ENCODE measurements at places on chromosomes 5 and 9.
A peak's percentile ranks its signal among the peaks of the same experiment; 100 is the strongest.

DNA sequence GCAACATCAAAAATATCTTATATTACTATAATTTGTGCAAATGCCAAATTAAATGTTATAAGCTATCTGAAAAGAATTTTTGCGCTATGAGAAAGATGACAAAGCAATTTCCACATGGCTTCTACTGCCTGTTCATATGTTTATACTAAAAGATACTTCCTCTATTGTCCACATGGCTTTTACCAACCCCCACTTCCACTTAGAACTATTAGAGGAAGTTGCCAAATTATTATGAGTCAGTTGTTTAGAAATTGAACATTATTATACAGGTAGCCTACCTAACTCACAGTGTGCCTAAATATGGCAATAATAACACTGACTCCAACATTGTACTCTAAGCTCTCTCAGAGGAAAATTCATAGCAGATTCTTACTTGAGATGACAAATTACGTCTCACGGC, 37.6 kb upstream of the SLC27A6 start:
- DNase-seq, result no peak

- no peak for DNase-seq
Observed at GRCh38 chr9:33524306-33524947, 376 bp downstream of the ANKRD18B start.

DNA sequence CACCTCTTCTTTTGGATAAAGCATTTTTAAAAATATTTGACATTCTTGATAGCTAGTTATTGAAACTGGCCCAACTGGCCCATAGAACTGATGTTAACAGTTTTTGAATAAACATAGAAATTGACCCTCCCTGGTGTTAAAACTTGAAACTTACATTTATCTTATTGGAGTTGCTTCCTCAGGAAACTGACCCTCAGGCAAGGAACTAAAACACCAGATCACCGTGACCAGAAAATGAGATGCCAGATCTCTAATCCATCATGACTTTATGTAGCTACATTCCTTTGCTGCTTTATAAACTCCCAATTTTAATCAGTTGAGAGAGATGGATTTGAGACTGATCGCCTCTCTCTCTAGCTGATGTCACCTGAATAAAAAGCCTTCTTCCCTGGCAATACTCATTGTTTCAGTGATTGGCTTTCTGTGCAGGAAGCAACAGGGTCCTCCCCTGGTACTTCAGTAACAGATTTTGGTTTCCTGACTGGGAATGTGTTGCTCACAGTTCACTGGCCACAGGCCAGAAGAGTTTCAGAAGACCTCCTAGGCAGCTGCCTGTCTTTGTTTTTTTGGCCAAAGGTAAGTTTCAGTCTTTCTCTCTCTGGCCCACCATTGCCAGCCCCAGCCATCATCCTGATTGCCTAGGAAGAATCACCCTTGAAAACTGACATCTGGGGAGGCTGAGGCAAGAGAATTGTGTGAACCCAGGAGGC, 212.4 kb downstream of the DTWD2 start:
- DNase-seq, result no peak

- DNase-seq, result no peak
Observed at GRCh38 chr5:30930736-30931135, 262.8 kb upstream of the CDH6 start.

GRCh38 chr5:165775111-165775510, 2269.7 kb downstream of the MAT2B start:
- no peak for DNase-seq

GRCh38 chr9:120841930-120842684, 615 bp downstream of the PSMD5 start:
- no peak for DNase-seq

GRCh38 chr5:39399135-39400036, 25.4 kb downstream of the DAB2 start:
- no peak for DNase-seq

DNA sequence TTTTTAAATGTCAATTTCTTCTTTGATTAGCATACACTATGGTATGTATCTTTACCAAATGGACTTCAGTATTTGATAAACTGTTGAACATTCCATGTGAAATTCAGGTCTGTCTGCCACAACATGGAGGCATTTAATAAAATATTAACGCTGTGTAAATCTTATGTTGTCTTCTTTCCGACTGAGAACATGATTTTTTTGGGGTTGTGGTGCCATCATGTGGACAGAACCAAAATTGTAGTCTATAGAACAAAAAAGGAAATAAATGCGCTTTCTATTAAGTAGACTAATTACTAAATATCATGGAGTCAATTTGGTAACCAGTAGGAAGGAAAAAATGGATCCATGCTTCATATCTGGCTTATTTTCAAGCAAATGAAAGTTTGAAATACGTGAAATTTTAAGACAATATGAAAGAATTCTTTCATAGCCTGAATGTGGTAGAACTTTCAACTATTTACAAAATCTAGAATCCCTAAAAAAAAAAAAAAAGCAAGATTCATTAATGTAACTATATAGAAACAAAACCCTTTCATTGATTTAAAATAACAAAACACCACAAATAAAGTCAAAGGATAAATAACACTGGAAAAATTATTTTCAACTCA, 2.8 kb upstream of the PLK2 start:
- peak; percentile 12 for DNase-seq

DNA sequence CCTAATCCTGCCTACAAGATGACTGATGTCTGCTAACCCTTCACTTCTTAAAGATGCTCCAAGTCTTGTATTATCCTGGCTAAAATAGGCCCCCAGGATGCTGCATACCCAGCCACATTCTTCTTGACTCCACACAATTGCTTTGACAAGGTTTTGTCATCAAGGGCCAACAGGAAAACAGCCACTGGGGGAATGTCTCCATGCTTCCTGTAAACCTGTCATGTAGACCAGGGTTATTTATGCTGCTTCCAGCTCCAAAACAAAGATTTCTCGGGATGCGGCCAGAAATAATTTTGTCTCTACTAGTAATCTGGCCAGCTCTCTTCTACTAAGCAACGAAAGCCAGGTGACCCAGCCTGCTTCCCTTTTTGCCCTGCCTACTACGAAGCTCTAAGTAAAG, 53.8 kb downstream of the SHB start:
- no peak for DNase-seq

DNA sequence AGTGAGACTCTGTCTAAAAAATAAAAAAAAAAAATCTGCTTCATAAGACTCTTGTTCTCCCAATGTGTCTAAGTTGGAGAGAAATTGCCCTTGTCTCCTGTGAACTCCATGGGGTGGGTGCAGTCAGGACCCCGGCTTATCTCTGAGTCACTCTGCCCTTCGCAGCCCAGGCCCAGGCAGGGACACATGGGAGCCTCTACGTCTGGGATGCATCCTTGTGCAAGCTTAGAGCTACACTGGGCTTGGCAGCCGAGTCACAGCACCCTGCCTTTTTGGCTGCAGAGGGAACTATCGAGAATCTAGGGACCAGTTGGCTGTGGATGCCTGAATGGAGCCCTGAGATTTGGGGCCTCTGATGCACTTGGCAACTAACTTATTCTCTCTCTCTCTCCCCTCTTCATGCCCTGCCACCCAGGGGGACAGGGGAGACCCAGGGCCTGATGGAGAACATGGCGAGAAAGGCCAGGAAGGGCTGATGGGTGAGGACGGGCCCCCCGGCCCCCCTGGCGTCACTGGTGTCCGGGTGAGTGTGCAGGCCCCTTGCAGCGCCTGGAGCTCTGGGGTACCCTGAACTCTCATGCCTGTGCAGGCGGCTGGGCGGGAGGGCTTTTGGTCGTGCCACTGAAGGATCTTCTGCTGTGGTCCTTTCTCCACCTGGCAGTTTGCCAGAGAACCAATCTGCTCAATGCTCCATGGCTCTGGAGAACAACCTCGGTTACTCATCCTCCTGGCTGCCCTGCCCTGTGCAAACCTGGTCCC, 47.5 kb upstream of the ORM1 start:
- no peak for DNase-seq

GRCh38 chr5:31194892-31195555, 1.5 kb downstream of the CDH6 start:
- DNase-seq, result no peak

DNA sequence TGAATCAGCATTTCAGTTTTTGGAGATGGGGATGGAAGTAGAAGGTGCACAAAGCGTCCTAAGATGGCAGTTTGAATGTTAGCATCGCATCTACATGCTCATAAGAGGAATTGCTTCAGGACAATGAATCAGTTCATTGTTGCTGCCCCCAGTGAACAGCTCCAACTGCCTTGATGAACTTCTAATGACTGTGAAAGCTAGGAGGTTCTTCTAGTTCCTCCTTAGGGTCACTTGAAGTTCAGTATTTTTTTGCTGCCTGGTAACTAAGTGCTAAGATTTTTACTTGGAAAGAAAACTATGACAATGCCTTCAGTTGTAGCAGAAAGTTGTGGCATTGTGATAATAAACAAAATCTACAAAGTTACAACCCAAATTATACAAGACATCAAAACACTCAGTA, 271.6 kb downstream of the RAB3C start:
- DNase-seq, result no peak

DNA sequence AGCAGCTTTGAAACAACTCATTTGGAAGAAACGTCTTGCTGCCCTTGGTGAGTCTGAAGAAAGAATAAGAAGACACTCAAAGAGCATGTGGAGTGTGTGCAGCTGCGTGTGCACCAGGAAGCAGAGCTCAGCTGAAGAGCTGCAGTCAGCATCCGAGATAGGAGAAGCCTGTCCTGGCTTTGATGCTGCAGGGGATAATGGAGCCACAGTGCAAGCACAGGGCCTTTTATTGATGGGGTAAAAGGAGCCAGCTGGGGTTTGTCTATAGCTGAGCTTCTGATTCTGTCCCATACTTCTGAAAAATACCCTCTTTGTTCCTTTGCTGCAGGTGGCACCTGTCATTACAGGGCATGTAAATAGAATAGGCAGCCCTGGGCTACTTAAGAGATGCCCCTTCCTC, 375.7 kb upstream of the ZNF462 start:
- no peak for DNase-seq

- no peak for DNase-seq
Observed at GRCh38 chr5:172312286-172312685, 28.7 kb upstream of the UBTD2 start.

- DNase-seq, result no peak
Observed at GRCh38 chr5:158848634-158849033, 251.1 kb downstream of the EBF1 start.

DNA sequence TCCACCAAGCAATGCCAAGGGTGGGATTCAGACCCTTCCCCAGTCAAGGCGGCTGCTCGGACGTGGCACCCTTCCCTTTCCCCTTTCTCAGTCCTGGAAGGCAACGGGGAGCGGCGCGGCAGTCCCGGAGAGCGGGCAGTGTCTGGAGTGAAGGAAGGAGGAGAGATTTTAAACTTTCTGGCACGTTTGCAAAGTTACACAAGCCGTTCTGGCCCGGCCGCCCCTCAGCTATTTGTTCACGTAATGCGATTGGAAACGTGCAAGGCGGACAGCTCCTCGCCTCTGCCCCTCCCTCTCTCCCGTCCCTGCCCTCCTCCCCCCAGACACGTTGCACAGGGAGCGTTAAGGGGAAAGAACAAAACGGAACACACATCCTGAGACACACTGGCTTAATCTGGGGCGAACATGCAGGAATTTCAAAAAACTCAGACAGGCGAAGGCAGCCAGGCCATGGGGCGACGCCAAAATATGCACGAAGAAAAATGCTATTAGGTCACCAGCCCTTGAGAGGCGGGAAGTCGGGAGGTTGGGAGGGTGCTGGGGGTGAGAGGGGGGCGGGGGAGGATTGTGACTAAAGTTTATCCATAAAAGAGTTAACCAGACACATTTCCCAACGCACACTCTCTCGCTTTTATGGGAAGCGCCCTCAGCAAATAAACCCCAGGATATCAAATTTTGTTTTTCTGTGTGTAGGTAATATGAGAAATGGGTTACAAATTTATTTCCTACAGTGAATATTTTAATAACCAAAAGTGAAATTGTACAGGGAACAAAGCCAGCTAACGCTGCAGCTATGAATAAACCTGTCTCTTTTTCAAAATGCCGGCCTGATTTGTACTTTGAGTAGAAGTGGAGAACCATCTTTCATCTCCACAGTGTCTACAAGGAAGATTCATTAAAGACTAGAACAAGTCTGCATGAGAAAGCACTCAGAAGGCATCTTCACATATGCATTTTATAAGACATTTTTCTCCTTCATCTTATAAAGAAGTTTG, at the start of gene LOX:
Gene LOX (minus strand): TSS at position 144 of the 995 bp plus-strand sequence. CDS start 274 bp downstream, outside the sequence.
- DNase-seq, result no peak

- no peak for DNase-seq
Observed at GRCh38 chr5:156667616-156668015, 182.5 kb upstream of the PPP1R2B start.

GRCh38 chr9:130328349-130328801, 62.8 kb downstream of the HMCN2 start:
- no peak for DNase-seq
